ENCODE measurements at places on chromosomes 1 and 21. TPM values are rescaled to one million over a fixed set of nuclear protein-coding genes. Genes with fewer than 3 reads are reported as not detected.

Gene SDE2
- total RNA-seq: 41.1 TPM

Gene ARHGAP29
- 7.9 TPM for total RNA-seq

Gene GBP6
- total RNA-seq: 67.2 TPM

Gene CELA3A
- not detected for total RNA-seq

Data from bronchial epithelial cell (primary cell).